DMS79 treated with DMSO at 0.1 percent for 48 hours (cell line): ENCODE measurements at places on chromosomes 1 and 21.

GRCh38 chr1:55181666-55182065, 33.5 kb downstream of the USP24 start:
- DNase-seq: no peak

DNA sequence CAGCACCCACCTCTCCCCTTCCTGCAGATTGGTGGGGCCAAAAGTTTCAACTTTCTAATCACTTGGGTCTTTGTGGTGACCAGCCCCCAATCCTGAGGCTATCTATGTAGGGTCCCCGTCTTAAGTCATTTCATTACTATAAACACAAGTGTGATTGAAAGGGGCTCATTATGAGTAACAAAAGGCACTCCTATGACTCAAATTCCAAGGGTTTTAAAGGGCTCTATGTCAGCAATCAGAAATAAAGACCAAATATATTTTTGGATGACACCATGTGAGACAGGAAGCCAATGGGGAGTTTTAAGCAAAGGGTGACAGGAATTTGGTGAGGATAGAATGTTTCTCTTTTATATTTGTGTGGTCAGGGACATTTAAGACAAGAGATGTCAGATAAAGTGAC, 6.2 kb downstream of the ERO1B start:
- DNase-seq: no peak

- no peak for DNase-seq
These were observed 42.1 kb downstream of the KCNH1 start for GRCh38 chr1:211091867-211092266.

GRCh38 chr1:114033961-114034360, 54.7 kb downstream of the OLFML3 start:
- no peak for DNase-seq

GRCh38 chr1:183194527-183195141, 8.6 kb downstream of the LAMC2 start:
- DNase-seq: no peak

DNA sequence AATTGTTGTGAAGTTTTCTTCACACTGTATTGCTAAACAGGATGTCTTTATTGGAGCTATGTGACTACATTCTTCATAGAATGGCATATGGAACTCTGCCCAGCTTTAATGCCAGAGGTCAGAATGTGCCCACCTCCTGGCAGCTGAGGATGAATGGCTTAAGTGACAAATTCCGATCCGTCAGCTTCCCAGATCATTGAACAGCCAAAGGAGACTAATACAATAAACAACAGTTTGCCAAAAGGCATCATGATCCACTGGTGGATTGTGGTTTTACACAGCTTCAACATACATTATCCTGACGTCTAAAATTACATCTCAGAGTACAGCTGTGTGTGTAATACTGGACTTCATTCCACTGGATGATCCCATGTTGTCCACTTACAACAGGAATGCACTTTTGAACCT, 68.7 kb upstream of the C1orf105 start:
- DNase-seq: no peak

DNA sequence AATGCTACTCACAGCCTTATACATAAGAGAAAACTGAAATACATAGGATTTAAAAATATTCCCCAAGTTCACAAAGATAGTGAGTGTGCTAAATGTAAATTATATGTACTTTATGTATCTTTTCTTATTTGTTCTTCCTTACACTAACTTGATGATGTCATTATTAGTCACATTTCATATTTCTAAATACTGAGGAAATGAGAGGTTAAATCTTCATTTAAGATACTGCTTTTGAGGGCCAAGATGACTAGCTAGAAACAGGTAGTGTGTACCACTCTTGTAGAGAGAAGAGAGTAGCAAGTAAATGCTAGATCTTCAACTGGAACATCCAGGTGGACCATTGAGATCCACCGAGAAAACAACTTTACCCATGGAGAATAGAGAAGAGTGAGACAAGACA, 29.8 kb downstream of the PYHIN1 start:
- DNase-seq: no peak

DNA sequence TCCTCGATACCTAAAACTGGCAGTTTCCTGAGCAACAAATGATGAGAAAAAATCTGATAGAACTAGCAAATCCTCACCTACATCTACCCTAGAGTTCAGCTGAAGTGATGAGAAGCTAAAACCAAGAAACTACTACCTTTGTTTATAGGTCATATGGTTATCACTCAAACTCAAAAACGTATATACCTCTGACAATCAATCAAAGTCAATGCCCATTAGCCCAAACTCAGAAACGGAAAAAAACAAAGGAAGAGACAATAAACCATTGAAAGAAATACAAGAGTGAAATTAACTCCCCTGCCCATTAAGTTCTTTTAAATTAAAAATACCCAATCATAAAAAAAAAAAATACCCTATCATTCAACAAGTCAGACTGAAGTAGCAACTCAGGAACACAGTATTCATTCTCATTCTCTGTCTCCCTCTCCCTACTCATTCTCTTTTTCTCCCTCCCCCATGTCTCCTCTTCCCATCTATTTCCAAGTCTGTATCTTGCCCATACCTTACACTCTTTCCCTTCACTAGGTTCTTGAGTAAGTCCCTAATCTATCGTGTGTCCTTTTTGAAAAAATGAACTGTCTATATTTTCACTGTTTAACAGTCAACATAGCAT, 6.8 kb downstream of the CDC42BPA start:
- DNase-seq: no peak

- DNase-seq: peak; percentile 15
These were observed 27.6 kb downstream of the C1orf216 start for GRCh38 chr1:35691080-35691479.

- no peak for DNase-seq
These were observed 51.8 kb downstream of the FBXO2 start for GRCh38 chr1:11602424-11602823.

DNA sequence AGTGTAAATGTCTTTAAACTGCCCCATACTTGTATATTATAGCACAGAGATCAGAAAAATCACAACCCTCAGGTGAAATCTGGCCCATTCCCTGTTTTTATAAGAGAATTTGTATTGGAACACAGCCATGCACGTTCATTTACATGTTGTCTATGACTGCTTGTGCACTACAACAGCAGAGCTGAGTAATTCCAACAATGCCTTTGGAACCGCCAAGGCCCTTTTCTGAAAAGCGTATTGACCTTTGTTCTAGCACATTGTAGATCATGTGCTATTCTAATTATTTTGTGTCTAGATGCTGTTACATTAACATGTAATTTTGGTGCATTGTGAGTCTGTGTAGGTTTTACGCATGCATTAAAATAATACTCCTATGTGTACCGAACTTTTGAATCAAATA, 339.6 kb downstream of the CHRM3 start:
- no peak for DNase-seq

- DNase-seq: no peak
These were observed 22.7 kb upstream of the MCOLN3 start for GRCh38 chr1:85070972-85071492.

GRCh38 chr21:35226968-35227744, 178.1 kb upstream of the RUNX1 start:
- DNase-seq: peak; percentile 91

- peak; percentile 53 for DNase-seq
These were observed 532 bp downstream of the ERO1B start for GRCh38 chr1:236281198-236281653.

GRCh38 chr1:174222166-174222949, 63.0 kb downstream of the RABGAP1L start:
- DNase-seq: no peak

DNA sequence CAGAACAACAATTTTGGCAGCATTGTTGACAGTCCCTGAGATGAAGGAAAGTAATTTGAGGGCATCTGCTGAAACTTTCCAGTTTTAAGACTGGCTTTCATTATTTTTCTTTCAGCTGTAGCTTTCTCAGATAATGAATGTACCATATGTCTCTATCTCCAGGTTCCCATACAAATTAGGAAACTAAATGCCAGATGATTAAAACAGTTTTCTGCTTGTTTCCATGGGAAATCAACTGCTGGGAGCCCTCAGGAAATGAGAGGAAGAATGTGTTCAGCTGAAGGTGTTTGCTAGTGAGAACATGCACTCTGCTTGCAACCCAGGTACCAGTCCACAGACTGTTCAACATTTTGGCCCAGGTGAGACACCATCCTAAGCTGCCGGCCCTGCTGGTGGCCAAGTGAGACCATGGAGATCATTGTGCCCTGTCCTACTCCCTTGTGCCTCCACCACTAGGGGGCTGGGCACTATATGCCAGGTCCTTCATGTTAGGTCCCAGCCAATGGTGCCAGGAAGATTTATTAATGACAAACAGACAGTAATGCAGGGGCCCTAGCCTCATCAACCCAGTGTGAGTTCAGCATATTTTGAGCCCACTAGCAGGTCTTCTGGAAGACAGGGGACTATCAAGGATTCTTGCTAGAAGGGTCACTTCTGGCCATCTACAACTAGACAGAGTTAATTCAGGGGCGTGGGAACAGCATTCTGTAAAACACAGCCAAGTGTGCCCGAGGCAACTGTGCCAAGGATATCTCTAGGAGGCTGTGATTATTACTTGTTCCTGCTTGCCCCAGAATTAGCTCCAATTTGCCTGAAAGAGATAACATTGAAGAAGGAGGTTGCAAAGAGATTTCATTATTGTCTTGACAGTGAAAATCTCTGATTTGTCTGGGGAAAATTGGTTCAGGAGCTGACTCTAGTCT, 17.0 kb upstream of the LRRC8C start:
- no peak for DNase-seq

- no peak for DNase-seq
These were observed 20.6 kb downstream of the PGBD2 start for GRCh38 chr1:248926401-248927182.

DNA sequence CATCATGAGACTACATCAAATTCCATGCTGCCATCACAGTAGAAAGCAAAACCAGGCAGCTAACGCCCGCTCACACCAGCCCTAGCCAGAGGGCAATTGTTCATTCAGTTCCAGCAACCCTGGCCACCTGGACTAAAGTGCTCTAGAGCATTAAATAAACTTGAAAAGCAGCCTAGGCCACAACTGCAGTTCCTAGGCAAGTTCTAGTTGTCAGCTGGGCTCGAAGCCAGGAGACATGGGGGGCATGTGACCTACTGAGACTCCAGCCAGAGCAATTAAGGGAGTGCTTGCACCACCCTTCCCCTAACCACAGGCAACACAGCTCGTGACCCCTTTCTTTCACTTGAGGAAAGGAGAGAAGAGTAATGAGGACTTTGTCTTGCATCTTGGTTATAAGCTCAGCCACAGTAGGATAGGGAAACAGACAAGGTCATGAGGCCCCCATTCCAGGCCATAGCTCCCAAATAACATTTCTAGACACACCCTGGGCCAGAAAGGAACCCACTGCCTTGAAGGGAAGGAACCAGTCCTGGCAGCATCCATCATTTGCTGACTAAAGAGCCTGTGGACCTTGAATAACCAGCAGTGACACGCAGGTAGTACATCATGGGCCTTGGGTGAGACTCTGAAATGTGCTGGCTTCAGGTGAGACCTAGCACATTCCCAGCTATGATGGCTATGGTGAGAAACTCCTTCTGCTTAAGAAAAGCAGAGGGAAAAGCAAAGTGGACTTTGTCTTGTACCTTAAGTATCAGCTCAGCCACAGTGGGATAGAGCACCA, 77.0 kb downstream of the ZZZ3 start:
- DNase-seq: peak; percentile 23

- DNase-seq: no peak
These were observed 144.7 kb downstream of the APP start for GRCh38 chr21:26025536-26026512.

DNA sequence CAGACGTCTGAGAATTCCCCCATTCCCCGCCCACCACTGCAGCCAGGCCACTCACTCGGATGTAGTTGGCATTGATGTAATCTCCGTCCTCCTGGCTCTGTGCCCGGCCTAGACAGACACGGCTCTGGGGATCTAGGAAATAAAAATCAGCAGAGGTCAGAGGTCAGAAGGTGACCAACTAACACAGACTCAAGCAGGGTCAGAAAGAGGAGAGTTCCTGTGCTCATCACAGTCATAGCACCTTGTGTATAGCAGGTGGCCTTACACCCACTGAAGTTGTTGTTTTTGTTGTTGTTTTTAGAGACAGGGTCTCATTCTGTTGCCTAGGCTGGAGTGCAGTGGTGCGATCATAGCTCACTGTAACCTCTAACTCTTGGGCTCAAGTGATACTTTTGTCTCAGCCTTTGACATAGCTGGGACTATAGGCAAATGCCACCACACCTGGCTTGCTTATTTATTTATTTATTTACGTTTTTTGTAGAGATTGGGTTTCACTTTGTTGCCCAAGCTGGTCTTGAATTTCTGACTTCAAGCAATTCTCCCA, 4.9 kb downstream of the PTPN7 start:
- peak; percentile 27 for DNase-seq

DNA sequence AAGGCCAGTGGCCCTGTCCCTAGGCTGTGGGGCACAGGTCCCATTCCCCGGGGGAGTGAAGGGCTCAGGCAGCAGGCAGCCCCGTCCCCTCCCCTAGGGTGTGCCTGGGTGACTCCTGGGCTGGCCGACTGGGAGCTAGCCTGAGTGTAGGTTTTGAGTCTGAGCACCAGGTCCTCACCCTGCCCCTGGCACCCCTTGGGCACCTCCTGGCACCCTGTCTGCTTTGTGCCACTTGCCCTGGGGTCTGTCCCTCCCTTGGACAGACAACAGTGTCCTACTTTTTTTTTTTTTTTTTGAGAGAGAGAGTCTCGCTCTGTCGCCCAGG, 24.2 kb downstream of the RRP1 start:
- DNase-seq: no peak

GRCh38 chr1:51253691-51254090, 17.6 kb downstream of the RNF11 start:
- no peak for DNase-seq

DNA sequence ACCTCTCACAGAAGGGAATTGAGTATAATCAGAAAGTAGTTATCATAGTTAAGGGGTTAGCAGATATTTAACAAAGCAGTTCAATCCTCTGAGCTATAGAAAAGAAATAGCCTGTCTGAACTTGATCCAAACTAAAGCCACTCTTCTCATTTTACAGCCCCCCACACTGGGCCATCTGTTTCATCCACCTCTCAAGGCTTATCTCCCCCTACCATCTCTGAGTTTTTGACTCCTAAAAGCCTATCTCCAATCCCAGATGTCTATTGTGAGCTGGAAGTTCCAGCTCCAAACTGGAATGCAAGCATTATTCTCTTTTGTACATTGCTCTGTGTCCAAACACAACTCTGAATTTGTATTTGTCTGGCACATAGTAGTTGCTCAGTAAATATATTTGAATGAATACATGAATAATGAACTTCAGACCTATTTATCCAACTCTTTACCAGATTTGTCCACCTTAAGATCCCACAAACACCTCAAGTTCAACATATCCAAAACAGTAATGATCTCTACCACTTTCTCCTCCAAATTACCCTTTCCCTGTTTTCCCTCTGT, 98.1 kb downstream of the PLPP3 start:
- DNase-seq: no peak

- DNase-seq: no peak
These were observed 595 bp downstream of the GLUL start for GRCh38 chr1:182391028-182391361.

- peak; percentile 50 for DNase-seq
These were observed 55.6 kb downstream of the TRAF5 start for GRCh38 chr1:211382182-211382713.
